Heart right ventricle (tissue), 16 donors: ENCODE measurements at places on chromosomes 5 and 9. TPM values are rescaled to one million over a fixed set of nuclear protein-coding genes. Genes with fewer than 3 reads are reported as not detected.

The STPG3 gene
- not detected for total RNA-seq

The MTAP gene
- total RNA-seq, result 23.9 TPM

The CER1 gene
- not detected for total RNA-seq

The GHR gene
- 9.6 TPM for total RNA-seq

- H3K27me3 ChIP-seq, result no peaks in the 10 kb centered on the region
- peaks cover 73% of the 10 kb centered on the region for H3K4me1 ChIP-seq
- H3K27ac ChIP-seq, result no peak overlapping the region
- peaks cover 68% of the 10 kb centered on the region for H3K36me3 ChIP-seq
- H3K4me3 ChIP-seq, result no peak overlapping the region
Measured at GRCh38 chr9:95102001-95102433, 215.5 kb downstream of the FANCC start.

GRCh38 chr5:148290271-148291195 is 21.7 kb upstream of the SPINK7 start:
- H3K4me3 ChIP-seq, result no peak overlapping the region
- H3K27ac ChIP-seq, result no peak overlapping the region
- no peaks in the 10 kb centered on the region for H3K36me3 ChIP-seq
- no peaks in the 10 kb centered on the region for H3K4me1 ChIP-seq
- no peaks in the 10 kb centered on the region for H3K27me3 ChIP-seq

GRCh38 chr9:71721855-71722254 is 46.5 kb downstream of the CEMIP2 start:
- no peaks in the 10 kb centered on the region for H3K27me3 ChIP-seq
- peaks cover 10% of the 10 kb centered on the region for H3K4me1 ChIP-seq
- peaks cover 7% of the 10 kb centered on the region for H3K36me3 ChIP-seq
- DNase-seq, result no peak
- H3K27ac ChIP-seq, result no peak overlapping the region

- H3K27me3 ChIP-seq, result no peaks in the 10 kb centered on the region
- DNase-seq, result no peak
- no peak overlapping the region for H3K27ac ChIP-seq
- no peaks in the 10 kb centered on the region for H3K36me3 ChIP-seq
- no peak overlapping the region for H3K4me3 ChIP-seq
Measured at GRCh38 chr5:123721675-123722276, 209.8 kb downstream of the CSNK1G3 start.

- no peak overlapping the region for H3K4me3 ChIP-seq
- no peaks in the 10 kb centered on the region for H3K4me1 ChIP-seq
- peaks cover 12% of the 10 kb centered on the region for H3K27me3 ChIP-seq
- H3K36me3 ChIP-seq, result no peaks in the 10 kb centered on the region
- no peak overlapping the region for H3K27ac ChIP-seq
- DNase-seq, result no peak
Measured at GRCh38 chr5:178293815-178294214, 61.2 kb upstream of the PHYKPL start.
